ENCODE measurements at places on chromosomes 2 and 18. TPM values are rescaled to one million over a fixed set of nuclear protein-coding genes. Genes with fewer than 3 reads are reported as not detected.

DNA sequence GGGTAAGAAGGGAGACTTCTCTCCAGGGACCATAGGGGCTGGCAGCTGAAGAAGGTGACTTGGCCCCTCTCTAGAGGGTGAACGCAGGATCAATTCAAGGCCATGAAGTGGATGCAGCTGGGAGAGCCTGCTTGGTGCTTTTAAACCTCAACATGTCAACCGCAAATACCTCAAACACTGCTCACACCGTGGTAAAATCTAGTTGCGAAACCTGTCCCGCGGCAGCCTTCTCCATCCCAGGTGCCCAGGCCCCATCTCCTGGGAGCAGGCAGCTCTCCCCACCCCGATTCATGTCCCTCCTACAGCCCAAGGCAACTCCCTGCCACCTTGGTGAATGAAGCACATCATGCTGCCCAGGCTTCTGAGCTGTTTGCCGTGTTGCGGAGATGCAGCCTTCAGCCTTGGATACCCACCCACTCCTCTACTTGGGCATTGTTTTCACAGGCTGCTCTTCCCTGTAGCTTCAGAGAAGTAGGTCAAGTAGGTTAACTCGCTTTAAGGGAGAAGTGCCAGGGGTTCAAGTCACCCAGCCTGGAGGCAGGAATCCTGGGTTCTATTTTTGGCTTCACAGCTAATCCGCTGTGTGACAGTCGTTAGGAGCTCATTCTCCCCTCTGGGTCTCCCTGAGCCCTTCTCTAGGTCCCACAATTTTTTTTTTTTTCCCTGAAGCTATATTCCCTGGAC is 6.2 kb upstream of the EFR3B start:
- no peak for DNase-seq

DNA sequence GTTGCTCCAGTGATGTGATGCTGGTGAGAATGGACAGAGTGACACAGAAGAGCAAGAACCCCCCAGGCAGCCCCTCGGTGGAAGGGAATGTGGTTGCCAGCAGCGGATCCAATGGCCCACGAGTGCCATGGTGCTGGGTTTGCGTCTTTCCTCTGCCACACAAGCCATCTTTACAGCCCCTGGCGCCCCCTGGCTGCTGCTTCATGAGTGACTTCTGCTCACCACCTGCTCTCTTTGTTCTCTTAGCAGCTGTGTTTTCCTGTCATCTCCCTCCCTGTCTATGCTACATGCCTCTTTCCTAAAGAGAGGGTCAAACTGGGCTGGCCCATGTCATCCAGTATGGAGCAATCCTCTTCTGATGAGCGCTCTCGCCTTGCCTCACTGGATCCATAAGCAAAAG is 300.0 kb upstream of the SMIM21 start:
- peak; percentile 8 for DNase-seq

Gene MDH1B
- 0.85 TPM for total RNA-seq

Gene FAP
- total RNA-seq, result not detected

Gene UGP2
- 76.1 TPM for total RNA-seq

DNA sequence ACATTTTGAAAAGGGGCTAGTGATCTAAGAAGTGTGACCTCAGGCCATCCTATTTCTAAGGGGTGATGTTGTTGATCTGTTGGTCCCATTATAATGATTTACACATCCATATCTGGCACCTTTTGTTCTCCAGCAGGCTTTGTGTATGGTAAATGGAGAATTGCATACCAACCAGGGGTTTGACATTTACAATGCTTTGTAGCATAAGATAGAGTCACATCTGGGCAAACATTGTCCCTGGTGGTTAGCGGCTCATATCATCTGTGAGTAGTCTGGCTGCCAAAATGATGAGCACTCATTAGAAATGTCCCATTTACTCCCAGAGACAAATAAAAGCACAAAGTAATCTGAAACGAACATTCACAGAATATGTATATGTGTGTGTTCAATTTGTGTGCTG is 1775.5 kb upstream of the CELF4 start:
- DNase-seq, result no peak

DNA sequence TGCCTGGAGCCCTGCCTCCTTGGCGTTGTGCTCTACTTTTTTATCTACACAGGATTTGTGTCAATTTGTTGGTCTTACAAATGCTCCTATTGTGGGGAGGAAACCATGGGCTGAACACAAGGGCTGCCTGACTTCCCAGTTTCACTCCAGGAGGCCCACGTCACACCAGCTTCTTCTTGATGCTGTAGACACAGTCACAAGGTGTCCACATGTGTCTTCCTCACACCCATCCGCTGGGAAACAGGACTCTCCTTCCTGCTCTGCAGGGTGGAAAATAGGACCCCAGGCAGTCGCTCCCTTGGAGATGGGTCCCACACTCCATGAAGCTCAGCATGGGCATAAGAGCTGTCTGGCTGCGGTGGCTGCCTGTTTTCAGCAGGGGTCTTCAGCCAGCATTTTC is 468.2 kb downstream of the EPHA4 start:
- DNase-seq, result no peak

Gene RAX
- not detected for total RNA-seq

Gene CCDC102B
- 0.92 TPM for total RNA-seq

- DNase-seq, result no peak
These were observed 13.1 kb downstream of the SEH1L start for GRCh38 chr18:12960853-12961397.

Gene GDF7
- total RNA-seq, result not detected

GRCh38 chr2:14120376-14120775 is 512.1 kb upstream of the LRATD1 start:
- DNase-seq, result no peak

DNA sequence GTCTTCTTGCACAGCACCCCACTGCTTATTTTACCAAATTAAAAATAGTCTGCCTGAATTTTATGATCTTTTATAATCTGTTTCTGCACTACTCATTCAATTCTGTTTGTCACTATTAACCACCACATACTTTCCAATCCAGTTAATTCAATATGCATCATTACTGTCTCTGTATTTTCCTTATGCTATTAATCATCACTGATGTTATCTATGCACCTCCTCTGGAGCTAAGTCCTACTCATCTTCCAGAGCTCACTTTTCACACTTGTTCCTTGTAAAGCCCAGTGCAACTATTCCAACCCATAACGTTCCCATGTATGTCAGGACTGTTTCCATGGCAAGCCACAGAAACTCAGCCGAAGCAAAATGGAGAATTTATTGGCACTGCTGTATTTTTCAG is 713.6 kb downstream of the PLCL1 start:
- no peak for DNase-seq

- no peak for DNase-seq
These were observed at the start of gene IGFBP5 for GRCh38 chr2:216695401-216695821. IGFBP5 (minus strand) TSS chr2:216695549; CDS start chr2:216694775, 774 bp downstream.

Gene ZFP36L2
- 46.3 TPM for total RNA-seq

DNA sequence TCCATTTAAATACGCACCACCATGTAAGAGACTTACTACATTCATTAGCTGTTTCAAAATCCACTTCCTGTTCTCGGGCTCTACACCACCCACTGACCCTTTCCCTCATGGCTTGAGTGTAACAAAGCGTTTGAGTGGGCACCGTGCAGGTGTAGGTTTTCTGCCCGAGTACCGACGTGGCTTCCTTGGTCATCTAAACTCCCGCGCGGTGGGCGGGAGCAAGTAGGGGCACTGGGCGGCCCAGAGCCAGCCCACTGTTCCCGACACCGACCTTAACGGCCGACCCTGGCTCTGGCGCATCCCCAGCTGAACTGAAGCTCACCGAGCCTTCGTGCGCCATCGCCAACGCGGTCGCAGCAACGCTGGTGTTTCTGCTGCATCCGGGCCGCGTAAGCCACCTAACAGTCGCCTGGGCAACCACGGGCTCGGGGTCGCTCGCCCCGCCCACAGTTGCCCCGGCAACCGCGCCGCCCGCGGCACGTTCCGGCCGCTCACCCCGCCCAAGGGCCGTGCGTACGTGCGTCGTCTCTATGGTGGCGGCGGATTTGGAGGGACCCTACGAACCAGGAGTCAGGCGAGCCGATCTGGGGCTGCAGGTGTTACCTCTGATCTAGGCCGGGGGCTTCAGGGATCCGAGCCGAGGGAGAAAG is at the start of the genes C2orf81 and WDR54:
C2orf81 (minus strand) TSS at position 399 of the 650 bp plus-strand sequence; CDS start at position 340, 59 bp downstream.
WDR54 (plus strand) TSS at position 510 of the 650 bp plus-strand sequence. CDS start 424 bp downstream, outside the sequence.
- no peak for DNase-seq

DNA sequence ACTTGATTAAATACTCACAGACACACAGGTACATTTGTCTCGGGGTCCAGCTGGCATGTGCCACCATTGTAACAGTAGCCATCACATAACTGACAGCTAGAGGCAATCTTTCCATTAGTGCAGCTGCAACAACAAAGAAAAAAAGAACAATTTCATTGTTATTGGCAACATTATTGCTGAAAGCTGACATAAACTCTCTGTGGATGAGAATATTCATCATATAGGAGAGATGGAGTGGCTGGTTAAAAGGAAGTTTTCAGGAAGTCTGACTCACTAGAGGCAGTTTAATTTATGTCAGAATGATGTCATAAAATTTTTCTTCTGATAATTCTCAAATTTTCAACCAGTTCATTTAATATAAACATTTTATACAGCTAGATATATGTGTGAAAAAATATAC is 1490.0 kb upstream of the NXPH2 start:
- no peak for DNase-seq

GRCh38 chr2:185222311-185222710 is 516.3 kb upstream of the FSIP2 start:
- DNase-seq, result no peak
